T-cell (primary cell): ENCODE measurements at places on chromosomes 1 and 21. TPM values are rescaled to one million over a fixed set of nuclear protein-coding genes. Genes with fewer than 3 reads are reported as not detected.

DNA sequence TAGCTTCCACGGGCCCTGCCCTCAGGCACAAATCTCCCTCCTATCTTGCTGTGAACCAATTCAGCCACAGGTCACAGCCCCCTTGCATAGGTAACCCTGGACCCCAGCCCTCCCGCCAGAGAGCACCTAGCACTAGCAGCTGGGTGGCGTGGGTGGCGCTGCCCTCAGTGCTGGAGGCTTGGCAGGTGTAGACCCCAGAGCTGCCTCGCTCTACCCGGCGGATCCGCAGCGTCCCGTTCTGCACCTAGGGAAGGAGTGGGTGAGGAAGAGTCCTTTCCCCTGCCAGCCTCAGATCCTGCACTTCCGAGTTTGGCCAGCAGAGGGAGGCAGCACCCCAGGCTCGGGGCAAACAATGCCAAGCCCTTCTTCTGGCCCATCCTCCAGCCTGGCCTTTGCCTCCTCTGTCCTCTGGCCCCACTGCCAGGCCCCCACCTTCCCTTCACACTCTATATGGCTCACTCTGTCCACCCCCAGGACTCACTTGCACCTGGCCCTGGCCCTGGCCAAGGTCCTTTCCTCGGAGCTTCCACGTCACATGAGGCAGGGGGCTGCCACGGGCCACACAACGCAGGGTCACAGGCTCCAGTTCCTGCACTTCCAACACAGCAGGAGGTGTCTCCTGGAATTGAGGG is 9.0 kb downstream of the IGSF9 start:
- no peak overlapping the region for H3K27ac ChIP-seq
- peaks cover 43% of the 10 kb centered on the region for H3K27me3 ChIP-seq
- H3K4me1 ChIP-seq = peaks cover 17% of the 10 kb centered on the region
- no peaks in the 10 kb centered on the region for H3K36me3 ChIP-seq

GRCh38 chr1:40337443-40337842 is 20.4 kb upstream of the COL9A2 start:
- no peaks in the 10 kb centered on the region for H3K36me3 ChIP-seq
- no peaks in the 10 kb centered on the region for H3K4me1 ChIP-seq
- H3K4me3 ChIP-seq = no peak overlapping the region
- H3K27me3 ChIP-seq = no peaks in the 10 kb centered on the region

DNA sequence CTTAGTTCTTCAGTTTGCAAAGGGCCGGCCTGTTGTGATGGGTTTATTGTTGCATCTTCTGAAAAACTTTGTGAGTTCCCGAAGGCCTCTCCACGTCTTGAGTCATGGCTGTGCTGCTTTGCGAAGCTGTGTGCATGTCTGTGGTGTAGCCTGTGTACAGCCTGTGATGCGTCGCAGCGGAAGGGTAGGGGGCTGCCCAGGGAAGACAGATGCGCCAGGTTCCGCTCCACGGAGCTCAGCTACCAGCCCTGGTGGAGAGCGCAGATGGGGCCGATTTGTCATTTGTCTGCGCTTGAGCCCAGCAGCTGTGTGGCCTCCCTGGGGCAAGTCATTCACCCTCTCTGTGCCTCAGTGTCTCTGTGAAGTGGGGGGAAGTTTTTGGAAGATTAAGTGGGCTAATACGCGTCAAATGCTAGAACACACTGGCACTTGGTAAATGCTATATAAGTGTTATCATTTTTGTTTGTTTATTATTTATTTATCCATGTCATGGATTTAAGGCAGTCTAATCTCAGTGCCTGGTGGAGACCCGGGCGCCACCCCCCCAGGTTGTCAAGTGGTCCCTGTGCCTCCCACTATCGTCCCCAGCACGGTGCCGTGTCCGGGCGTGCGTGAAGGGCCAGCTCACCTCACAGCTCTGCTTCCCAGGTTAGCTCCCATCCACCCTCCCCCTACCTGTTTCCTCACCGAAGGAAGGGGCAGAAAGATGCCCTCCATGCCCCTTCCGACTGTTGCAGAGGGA is 8.4 kb downstream of the PDE9A start:
- H3K4me3 ChIP-seq = no peak overlapping the region
- no peaks in the 10 kb centered on the region for H3K27me3 ChIP-seq
- no peaks in the 10 kb centered on the region for H3K4me1 ChIP-seq
- no peak overlapping the region for H3K27ac ChIP-seq
- no peaks in the 10 kb centered on the region for H3K36me3 ChIP-seq

DNA sequence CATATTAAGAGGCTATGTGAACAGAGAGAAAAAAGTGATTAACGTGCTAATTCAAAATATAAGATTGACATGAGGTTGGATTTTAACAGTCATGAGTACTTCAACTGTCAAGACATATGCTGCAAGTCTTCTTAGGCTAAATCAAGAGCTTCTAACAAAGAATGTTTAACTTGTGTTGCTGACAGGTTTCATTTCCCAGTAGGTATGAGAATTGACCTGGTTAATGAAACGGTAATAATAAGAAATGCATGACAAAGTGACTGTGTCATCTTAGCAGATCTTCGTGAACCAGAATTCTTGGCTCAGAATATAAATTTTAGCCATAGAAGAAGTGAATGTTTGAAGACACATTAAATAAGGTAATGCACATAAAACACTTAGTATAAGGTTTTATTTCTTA is 132.6 kb upstream of the PTGFR start:
- no peak overlapping the region for H3K4me3 ChIP-seq

DNA sequence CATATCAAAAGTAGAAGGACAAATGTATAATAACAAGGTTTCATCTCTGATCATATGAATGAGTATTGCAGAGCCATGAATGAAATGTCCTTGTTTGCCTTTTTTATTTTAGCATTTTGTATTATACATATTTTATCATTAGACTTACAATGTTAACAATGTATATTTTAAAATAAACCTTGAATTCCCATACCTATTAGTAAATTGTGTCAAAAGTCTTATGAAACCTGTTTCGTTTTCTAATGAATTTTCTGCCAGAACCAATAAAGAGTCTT is 646 bp downstream of the DNAJB4 start:
- no peaks in the 10 kb centered on the region for H3K36me3 ChIP-seq
- H3K27ac ChIP-seq = peak overlapping the region; percentile 97
- H3K4me3 ChIP-seq = peak overlapping the region; percentile 60
- no peaks in the 10 kb centered on the region for H3K27me3 ChIP-seq
- peaks cover 4% of the 10 kb centered on the region for H3K4me1 ChIP-seq
- DNase-seq = no peak

DNA sequence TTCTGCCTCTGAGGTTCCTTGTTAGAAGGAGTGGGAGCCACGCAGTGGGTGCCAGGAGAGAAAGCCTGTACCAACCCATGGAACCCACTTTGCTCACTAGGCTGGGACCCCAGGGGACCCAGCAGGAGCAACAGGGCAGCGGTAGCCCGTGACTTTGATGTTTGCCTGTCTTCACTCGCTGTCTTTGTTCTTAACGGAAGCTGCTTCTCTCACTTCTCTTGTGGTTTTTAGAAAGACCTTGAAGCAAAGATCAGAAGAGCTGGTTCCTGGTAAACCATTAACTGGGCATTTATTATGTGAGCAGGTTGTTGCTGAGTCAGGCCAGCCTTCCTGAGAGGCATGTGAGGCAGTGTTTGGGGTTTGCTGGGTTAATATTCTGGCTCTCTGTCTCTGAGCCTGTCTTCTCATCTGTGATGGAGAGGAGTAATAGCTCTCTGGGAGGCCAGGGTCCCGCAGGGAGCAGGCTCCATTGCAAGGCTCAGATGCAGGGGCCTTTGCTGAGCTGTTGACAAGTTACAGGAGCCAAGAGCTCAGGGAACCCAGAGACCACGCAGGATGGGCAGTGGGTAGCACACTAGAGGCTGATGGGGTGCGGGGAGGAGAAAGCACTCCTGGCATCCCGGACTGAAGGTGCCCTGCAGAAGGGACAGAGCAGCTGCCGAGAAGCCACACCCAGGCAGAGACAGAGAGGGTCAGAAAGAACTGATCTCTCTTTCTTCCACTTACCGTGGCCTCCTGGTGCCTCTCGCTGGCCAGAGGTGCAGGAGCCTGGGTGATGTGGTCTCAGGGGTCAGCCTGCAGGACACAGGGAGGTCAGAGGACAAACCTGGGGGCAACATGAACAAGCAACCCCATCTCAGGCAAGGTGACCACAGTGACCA is 367.5 kb upstream of the C1orf174 start:
- no peak for DNase-seq
- H3K36me3 ChIP-seq = no peaks in the 10 kb centered on the region
- no peak overlapping the region for H3K4me3 ChIP-seq
- H3K4me1 ChIP-seq = no peaks in the 10 kb centered on the region
- no peaks in the 10 kb centered on the region for H3K27me3 ChIP-seq
- no peak overlapping the region for H3K27ac ChIP-seq

DNA sequence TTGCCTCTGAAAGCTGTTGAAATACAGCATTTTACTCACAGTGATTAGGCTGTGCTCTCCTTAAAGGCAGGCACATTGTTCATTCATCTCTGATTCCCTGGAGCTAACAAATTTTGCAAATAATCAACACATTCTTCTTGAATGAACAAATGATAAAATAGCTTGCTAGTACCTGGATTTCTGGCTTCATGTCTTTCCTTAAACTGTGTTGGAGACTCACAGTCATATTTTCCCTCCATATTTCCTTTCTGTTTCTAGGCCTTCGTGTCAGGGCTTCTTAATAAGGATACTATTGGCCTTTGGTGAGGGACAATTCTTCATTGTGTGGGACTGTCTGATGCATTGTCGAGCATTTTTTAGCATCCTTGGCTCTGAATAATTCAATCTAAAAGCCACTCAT is 9.7 kb downstream of the HSD11B1 start:
- DNase-seq = no peak
- no peaks in the 10 kb centered on the region for H3K36me3 ChIP-seq
- H3K27me3 ChIP-seq = no peaks in the 10 kb centered on the region

- H3K4me3 ChIP-seq = no peak overlapping the region
- no peak for DNase-seq
- H3K27me3 ChIP-seq = no peaks in the 10 kb centered on the region
- no peaks in the 10 kb centered on the region for H3K4me1 ChIP-seq
- no peak overlapping the region for H3K27ac ChIP-seq
Measured at GRCh38 chr21:35473496-35473895, 424.4 kb upstream of the RUNX1 start.

GRCh38 chr1:79460773-79461436 is 454.4 kb upstream of the ADGRL4 start:
- H3K4me3 ChIP-seq = no peak overlapping the region
- no peak for DNase-seq
- H3K4me1 ChIP-seq = no peaks in the 10 kb centered on the region
- no peaks in the 10 kb centered on the region for H3K36me3 ChIP-seq

Gene RBM11
- 16.8 TPM for total RNA-seq

Gene AADACL4
- total RNA-seq = not detected

Gene TEX38
- not detected for total RNA-seq

Gene CDK18
- total RNA-seq = 1.7 TPM

Gene CD5L
- not detected for total RNA-seq

Gene HFM1
- not detected for total RNA-seq

Gene SERTAD4
- not detected for total RNA-seq

Gene LY9
- total RNA-seq = 101 TPM

Gene ESRRG
- not detected for total RNA-seq
